ENCODE measurements at places on chromosomes 13 and 19.

- no peak for DNase-seq
These were observed 42.4 kb downstream of the TMEM255B start for GRCh38 chr13:113801289-113801961.

DNA sequence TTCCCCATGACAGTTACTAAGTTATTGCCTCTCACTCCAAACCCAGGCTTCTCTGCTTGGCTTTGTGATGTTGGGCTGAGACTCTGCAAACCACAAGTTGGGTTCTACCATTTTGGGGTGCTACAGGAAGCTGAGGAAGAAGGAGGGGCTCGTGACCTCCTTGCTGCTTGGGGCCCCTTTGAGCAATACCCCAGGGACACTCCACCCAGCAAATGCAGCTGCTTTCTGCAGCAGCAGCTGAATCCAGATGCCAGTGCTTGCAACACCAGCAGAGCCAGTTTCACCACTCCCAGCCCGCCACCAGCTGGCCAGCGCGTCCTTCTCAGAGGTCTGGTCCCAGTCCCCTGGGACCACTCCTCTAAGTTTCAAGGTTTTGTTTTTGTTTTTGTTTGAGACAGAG lies 22.0 kb upstream of the UBAC2 start:
- DNase-seq, result no peak

- no peak for DNase-seq
These were observed 1.1 kb downstream of the BSG start for GRCh38 chr19:573519-573825.

DNA sequence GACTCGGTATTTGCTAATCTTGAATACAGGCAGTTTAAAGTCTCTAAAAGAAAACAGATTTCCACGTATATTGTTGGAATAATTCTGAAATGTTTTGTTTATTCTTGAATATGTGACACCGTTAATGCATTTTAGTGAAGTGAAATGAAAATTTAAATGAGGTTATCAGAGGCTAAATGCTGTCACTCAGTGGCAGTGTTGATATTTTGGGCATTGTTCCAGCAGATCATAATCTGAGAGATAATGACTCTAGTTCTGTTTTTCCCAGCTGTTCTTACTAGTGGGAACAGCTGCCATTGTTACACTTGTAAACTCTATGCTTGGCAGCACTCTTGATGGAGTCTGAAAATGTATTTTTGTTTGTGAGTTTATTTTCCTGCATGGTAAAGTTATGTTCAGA lies 365.6 kb upstream of the SLC10A2 start:
- no peak for DNase-seq

DNA sequence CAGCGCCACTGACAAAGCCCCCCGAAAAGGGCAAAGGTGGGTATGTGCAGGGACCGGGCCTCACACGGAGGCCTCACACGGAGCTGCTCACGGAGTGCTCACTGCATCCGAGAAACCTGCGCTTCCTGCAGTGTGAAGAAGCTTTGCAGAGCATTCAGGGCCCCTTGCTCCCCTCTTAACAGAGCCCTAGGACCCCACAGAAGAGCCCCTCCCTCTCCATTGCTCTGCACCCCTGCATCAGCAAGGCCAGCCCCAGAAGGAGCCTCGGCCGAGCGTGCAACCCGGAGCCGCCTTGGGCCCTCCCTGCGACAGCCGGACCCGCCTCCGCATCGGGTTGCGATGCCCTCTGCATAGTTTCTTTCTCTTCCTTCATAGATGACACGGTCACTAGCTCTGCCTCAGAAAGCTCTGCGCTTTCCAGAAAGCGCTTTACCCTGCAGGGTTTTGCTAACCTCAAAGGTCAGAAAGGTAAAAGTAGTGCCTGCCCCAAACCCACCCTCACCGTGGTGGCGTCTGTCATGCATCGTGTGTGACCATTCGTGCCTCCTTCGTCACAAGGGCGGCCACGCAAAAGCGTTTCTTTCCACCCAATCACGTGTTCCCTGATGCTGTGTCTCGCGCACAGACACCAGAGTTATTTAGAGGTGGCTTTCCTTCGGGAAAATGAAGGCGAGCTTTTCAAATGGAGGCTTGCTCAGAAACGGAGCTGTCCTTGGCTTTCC lies 15.7 kb upstream of the F7 start:
- DNase-seq, result no peak

DNA sequence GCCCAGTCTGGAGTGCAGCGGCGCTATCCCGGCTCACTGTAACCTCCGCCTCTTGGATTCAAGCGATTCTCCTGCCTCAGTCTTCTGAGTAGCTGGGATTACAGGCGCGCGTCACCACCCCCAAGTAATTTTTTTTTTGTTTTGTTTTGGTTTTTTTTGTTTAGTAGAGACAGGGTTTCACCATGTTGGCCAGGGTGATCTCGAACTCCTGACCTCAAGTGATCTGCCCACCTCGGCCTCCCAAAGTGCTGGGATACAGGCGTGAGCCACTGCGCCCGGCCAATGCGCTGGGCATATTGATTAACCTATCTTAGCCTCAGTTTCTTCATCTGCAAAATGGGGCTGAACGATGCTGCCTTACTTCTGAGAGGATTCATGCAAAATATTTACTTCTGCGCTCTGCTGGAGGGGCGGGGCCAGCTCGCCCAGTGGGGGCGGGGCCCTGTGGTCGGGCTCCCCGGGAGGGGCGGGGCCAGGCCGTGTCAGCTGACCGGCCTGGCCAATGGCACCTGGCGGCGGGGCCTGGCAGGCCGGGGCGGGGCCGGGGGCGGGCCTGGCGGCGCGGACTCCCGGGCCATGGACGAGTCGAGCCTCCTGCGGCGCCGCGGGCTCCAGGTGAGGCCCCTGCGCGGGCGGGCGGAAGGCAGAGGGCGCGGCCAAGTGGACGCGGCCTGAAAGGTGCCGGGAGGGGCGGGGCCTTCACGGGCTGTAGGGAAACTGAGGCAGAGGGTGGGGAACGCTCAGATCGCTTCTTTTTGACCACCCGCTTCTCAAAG lies at the start of gene MAST3:
MAST3 (plus strand) TSS at position 562 of the 776 bp plus-strand sequence; CDS start at position 577, 15 bp downstream.
- DNase-seq, result peak; percentile 8

GRCh38 chr19:47573071-47574026 lies at the start of gene ZNF541:
TSS of gene ZNF541 (minus strand) at chr19:47573148. CDS start at chr19:47555856, 17,292 bp downstream.
- no peak for DNase-seq

GRCh38 chr19:41734156-41734555 lies 21.2 kb upstream of the CEACAM6 start:
- no peak for DNase-seq

GRCh38 chr13:104895521-104895920 lies 1639.9 kb downstream of the EFNB2 start:
- DNase-seq, result no peak

- DNase-seq, result no peak
These were observed 5.3 kb downstream of the SIGLECL1 start for GRCh38 chr19:51256155-51256625.

GRCh38 chr19:4676955-4677731 lies 7.0 kb upstream of the MYDGF start:
- no peak for DNase-seq

DNA sequence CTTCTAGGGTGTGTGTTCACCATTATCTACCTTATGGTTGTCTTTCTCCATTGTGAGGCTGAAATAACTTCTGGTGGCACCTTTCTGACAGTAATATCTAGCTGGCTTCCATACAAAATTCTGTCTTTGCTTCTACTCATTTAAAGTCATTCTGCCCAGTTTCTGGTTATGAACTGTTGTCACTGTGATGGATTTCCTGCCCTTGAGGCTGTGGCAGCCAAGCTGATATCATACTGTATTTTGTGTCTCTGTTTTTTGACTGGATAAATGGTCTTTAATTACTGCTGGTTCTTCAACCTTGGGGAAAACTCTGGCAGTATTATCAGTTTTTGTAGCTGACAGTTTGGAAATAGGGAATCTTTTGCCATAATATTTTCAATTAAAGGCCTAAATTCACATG lies 233.4 kb downstream of the GPC6 start:
- DNase-seq, result no peak

DNA sequence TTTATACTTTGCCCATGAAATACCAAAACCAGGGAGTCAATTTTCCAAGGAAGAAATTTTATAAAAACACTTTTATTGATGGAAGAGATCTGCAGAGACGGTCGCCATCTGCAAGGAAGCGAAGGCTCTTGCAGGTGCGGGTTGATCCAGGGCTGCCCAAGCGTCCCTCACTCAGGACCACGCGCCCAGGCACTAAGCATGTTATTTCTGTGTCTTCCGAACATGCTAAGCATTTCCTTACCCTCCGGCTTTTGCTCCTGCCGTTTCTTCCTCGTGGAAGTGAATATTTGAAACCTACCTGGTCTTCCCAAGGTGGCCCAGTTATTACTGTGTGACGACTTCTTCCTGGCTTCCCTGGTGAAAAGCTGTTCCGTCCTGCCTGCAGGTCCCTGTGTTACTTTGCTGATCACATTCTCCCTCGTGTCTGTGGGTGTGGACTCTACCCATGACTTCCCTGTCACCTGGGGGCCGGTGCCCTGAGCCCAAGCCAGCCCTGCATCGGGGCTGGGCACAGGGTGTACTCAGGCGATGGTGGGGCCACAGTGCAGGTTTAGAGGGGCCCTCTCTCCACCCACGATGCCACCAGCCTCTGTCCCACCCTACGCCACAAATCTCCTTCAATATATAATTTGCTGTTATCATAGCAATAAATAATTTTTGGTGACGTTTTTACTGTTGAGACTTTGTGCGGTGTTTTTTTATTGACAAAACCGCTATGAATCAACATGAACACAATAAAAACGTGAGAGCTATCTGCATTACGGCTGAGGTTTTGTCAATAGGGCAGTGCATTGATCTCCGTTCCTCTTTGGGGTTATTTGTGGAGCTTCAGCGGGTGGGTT lies 119.4 kb downstream of the URI1 start:
- DNase-seq, result no peak

DNA sequence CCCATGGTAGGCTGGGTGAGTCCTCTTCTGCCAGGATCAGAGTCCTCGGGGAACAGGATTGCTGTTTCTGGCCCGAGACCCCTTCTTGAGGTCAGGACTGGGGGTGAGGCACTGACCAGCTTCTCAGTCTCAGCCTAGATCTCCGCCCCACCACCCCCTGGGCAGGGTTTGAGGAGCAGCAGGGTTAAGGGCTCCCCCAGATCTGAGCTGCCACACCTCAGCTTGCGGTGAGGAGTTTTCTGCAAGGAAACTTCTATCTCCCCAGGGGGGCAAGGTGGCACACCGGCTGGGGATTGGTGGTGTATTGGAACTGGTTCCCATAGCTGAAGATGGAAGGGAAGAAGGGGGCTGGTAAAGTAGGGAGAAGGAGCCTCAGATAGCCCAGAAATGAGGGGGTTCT lies 19.5 kb downstream of the CHST8 start:
- DNase-seq, result no peak

DNA sequence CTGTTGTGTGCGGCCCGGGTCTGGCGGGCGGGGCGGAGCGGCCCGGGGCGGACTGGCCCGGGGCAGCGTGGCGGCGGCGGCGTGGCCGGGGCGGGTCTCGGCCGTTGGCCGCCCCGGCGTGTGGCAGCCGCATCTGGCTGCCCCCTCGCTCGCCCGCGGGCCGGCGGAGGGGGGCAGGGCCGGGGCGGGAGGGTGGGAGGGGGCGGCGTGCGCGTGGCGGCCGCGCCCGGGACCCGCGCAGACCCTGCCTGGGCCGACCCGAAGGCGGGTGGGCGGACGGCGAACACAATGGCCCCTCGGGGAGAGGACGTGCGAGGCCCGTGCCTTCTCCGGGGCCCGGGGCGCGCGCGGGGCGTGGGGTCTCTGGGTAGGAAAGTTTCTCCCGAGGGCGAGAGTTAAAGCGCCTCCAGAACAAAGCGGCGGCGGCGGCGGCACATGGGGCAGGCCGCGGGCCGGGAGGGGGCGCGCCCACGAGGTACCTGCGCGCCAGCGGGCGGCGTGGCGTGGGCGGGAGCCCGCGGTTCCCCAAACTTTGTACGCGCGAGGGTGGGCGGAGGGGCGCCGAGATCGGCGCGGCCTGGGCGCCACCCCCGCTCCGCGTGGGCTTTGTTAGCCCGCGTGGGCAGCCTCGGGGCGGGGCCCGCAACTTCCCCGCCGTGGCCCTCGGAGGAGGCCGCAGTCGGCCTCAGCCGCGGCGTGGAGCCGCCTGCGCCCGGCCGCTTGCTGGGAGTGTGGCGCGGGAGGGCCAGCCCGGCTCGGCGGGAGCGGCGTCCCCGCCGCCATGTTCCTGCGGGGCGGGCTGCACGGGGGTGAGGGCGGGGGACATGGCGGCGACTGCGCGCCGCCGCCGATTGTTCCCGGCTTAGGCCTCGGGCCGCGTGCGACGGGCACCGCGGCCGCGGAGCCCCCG lies 764 bp downstream of the MIR17HG start:
- DNase-seq, result no peak

DNA sequence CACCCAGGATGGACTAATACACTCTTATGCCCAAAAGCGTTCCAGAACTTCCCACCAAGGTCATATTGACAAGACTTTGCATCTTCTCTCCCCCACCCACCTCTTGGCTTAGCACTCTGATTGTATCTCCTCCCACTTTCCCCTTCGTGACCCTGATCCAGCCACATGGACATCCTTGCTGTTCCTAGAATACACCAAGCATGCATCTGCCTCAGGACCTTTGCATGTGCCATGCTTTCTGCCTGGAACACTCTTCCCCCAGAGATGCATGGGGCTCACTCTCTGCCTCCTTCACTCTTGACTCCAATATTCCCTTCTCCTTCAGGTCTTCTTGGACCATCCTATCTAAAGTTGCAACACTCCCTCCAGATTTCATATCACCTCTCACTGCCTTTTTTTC lies 16.2 kb upstream of the LAIR1 start:
- DNase-seq, result no peak

DNA sequence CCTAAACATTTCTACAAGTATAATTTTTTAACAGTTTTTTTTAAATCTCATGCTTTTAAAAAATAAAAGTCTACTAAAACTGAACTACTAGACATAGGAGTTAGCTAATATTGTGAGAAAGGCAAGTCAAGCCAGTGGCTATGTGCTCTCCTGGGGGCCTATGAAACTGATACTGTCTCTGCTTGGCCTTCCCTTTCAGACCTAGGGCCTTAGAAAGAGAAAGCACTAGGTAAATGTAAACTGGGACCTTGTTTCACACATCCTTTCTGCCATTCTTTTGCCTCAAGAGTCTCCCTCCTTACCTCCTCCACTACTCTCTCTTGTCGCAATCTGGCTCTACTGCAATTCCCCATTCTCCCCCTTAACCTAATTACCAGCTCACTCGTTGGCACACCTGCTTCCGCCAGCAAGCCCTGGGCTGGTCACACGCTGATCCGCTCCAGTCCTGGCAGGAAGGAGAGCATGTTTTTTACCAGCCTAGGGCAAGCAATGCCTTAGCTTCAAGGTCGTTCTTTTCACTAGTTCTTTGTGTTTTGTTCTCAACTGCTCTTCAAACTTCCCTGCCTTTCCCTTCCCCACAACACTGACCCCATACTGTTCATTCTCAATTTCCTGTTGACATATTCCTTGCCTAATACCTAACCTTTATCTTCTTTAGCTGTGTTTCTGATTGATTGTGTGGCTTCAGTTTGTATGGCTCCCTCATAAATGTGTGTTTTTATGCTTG lies 23.1 kb downstream of the TBC1D4 start:
- peak; percentile 34 for DNase-seq

GRCh38 chr19:7461841-7462629 lies 26.8 kb downstream of the PEX11G start:
- DNase-seq, result no peak

DNA sequence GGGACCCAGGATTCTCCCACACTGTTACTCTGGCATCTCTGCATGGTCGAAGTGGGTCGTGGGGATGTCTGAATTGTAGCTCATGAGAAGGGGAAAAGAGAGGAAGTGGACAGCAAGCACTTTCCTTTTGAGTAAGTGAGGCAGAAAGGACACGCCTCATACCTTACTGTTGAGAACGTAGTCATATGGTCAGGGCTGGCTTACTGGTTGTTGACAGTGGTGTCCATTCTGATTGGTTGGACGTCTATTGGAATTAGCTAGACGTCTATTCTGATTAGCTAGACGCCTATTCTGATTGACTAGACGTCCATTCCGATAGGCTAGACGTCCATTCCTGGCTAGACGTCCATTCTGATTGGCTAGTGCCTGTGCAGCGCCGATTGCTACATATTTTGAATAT lies 12.4 kb downstream of the GRIN2D start:
- DNase-seq, result no peak

- no peak for DNase-seq
These were observed 736 bp downstream of the SMAD9 start for GRCh38 chr13:36919171-36919832.

Data from NCI-H2081 treated with DMSO at 0.1 percent for 48 hours (cell line).